ENCODE measurements at places on chromosomes 1 and 21.
A peak's percentile ranks its signal among the peaks of the same experiment; 100 is the strongest.

GRCh38 chr1:180728472-180729106, 96.8 kb downstream of the XPR1 start:
- DNase-seq = no peak

GRCh38 chr21:28342212-28342810, 650.4 kb downstream of the LTN1 start:
- no peak for DNase-seq

DNA sequence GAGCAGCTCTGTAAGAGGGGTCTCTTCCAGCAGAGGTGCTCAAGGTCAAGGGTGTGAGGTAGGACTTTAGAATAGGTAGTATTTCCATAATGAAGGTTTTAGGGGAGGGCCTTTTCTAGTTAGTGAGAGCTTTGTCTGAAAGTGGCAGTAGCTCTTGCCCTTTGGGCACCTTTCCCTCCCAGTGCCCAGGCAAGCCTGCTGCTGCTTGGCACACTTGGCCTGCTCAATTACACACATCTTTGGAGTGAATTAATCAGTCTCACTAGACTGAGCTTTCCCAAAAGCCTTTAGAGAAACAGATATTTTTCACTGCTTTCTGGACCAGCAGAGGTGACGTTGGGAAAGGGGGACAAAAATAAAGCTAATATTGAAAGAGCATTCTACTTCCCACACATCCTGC, 48.0 kb downstream of the MAB21L3 start:
- DNase-seq = no peak

GRCh38 chr1:198530953-198531352, 9.5 kb downstream of the ATP6V1G3 start:
- no peak for DNase-seq

DNA sequence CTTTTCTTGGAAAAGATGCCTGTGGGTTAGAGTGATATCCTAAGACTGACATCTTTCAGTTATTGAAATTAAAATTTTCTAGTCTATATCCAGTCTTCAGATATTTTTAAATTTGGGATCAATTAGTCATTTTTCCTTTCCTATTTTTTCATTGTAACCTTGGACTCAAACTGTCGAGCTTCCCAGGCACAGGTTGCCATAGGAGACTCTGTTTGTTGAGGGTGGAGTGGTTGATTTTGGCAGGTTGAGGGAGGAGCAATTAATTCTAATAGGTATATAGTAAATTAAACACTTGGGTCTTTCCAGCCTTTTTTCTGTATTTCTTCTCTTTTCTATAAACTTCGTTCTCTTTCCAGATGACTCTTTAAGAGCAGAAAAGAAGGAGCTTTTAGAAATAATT, 326.8 kb downstream of the ASTN1 start:
- DNase-seq = no peak

GRCh38 chr1:2541619-2542245, 11.7 kb upstream of the HES5 start:
- DNase-seq = peak; percentile 44

- no peak for DNase-seq
Measured at GRCh38 chr1:17629460-17629859, 90.0 kb downstream of the ARHGEF10L start.

DNA sequence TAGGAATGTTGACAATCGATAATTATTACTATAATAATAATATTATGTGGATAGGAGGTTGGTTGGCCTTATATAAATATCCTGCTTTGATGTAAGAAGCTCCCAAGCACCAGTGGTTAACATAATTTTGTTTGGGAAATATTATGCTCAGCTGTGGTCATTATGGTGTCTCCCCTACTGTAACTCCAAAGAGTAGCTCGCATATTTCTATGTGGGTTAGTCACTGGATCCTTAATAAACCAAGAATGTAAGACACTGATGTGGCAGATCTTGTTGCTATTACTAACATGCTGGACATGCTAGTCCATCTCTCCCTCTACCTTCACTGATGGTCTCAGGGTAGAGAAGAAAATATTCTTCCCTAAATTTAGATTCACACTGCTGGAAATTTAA, 79.2 kb upstream of the RALGPS2 start:
- DNase-seq = peak; percentile 8
